ENCODE measurements at places on chromosomes 3 and 15.
A peak's percentile ranks its signal among the peaks of the same experiment; 100 is the strongest.

GRCh38 chr3:15272426-15273196, 59.8 kb downstream of the SH3BP5 start:
- peak; percentile 37 for DNase-seq

- DNase-seq: no peak
Measured at GRCh38 chr3:133157716-133158115, 119.5 kb downstream of the TMEM108 start.

DNA sequence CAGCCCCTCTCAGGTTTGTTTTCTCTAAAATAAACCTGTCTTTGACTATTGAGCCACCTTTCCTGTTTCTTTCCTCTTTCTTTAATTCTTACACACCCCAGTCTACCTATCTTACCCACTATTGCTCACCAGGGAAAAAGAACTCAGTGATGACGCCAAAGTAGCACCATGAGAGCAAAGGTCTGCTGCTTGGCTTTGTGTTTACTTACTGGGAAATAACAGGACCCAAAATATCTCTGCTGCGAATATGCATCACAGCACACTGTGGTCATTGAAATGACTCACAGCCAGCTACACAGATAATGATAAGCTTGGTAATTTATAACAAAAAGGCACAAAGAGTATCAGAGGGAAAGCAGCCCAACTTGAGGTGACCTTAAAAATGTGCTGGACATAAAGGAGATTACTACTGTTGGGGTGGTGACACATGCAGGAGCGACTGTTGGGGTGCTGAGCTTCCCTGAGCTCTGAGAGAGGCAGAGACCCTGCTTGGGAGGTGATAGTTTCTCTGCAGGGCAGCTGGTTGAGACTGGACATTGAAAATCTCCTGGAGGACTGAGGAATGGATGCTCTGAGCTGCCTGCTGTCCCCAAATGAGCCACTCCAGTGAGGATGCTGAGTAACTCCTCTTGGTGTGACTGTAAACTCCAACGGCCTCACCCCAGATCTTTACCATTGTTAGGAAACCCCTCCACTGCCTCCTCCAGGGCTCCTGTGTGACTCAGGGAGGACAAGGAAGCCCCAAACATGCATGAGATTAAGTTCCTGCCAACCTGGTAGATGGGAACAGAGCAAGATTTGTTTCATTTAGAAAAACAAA, 14.5 kb downstream of the EFCAB12 start:
- DNase-seq: no peak

DNA sequence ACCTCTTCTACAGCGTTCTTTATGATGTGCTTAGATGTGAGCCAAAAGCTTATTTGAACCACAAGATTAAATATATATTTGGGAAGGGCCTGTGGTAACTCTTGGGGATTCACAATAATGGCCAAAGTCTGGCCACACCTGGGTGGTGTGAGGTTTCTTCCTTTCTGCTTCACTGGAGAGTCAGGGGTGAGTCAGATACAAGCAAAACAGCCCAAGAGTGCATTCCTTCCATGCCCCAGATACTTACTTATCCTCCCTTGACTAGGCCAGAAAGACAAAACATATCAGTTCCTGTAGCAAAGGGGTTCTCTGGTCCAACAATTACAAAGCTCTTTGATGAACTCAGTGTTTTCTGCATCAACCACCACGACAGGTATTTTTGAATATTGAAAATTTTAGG, 941 bp downstream of the ZBED2 start:
- DNase-seq: peak; percentile 20

- no peak for DNase-seq
Measured at GRCh38 chr3:149723781-149724180, 28.5 kb downstream of the COMMD2 start.
